OCI-M1 (cell line): ENCODE measurements at places on chromosomes 4 and X.

- DNase-seq, result peak; percentile 96
Observed at GRCh38 chr4:146522098-146522868, 543 bp upstream of the SLC10A7 start.

DNA sequence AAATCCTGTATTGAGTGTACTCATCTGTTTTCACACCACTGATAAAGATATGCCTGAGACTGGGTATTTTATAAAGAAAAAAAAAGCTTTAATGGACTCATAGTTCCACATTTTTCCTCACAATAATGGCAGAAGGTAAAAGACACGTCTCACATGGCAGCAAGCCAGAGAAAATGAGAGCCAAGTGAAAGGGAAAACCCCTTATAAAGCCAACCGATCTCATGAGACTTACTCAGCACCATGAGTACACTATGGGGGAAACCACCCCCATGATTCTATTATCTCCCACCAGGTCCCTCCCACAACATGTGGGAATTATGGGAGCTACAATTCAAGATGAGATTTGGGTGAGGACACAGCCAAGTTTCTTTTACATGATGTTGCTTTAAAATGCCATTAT, 171.9 kb downstream of the GALNTL6 start:
- peak; percentile 18 for DNase-seq

DNA sequence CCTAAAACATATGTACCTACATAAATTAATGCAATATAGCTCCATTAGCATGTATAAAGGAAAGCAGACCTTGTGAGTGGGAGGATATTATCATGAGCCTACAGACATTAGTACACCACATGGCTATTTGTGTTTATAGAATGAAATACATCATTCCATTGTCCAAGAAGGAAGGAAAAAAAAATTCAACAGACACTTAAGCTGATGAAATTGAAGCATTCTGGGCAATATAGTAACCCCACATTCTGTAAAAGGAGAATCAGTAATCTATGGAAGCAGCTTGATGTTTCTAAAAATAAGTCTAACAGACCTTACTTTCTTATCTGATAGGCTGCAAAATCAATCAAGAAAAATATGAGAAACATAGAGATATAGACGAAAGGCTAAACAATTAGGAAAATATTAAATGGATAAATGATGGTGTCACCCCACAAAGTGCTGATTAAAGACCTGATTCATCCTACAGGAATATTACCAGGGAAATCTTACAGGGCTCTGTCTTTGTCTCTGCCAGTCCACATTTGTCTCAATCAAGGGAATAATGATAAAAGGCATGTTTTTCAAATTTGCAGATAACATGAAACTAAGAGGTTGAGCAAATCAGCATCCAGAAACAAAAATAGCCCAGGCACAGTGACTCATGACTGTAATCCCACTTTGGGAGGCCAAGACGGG, 76.8 kb downstream of the COMMD8 start:
- peak; percentile 38 for DNase-seq

GRCh38 chr4:114866901-114867670, 246.3 kb downstream of the NDST4 start:
- peak; percentile 36 for DNase-seq

- no peak for DNase-seq
Observed at GRCh38 chr4:32684160-32684559, 1964.0 kb downstream of the PCDH7 start.

DNA sequence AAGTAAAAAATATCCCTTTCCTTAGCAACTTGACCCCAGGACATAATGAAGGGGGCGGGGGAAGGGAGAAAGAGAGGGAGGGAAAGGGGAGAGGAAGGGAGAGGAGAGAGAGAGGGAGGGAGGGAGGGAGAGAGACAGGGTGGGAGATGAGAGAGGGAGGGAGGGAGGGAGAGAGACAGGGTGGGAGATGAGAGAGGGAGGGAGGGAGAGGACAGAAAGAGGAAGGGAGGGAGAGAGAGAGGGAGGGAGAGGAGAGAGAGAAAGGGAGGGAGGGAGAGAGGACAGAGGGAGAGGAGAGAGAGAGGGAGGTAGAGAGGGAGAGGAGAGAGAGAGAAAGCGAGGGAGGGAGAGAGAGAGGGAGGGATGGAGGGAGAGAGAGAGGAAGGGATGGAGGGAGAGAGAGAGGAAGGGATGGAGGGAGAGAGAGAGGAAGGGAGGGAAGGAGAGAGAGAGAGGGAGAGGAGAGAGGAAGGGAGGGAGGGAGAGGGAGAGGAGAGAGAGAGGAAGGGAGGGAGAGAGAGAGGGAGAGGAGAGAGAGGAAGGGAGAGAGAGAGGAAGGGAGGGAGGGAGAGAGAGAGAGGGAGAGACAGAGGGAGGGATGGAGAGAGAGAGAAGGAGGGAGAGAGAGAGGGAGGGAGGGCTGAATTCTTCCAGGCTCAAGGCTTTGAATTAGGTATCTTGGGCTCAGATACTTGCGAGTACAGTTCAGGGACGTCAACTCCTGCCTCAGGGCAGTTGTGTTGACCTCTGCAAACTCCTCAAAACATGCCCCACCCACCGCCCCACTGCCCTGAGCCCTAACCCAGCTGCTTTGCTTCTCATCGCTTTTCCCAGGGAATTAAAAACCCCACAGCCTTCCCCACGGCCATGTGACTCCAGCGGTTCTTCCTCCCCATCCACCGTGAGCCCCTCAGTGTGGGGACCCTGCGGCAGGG, 40.0 kb upstream of the ADRA2C start:
- DNase-seq, result no peak

GRCh38 chr4:156362581-156362980, 408.9 kb upstream of the CTSO start:
- no peak for DNase-seq

GRCh38 chr4:1759170-1759817, 33.8 kb upstream of the FGFR3 start:
- DNase-seq, result no peak

- no peak for DNase-seq
Observed at GRCh38 chr4:171847751-171848150, 34.5 kb downstream of the GALNTL6 start.

DNA sequence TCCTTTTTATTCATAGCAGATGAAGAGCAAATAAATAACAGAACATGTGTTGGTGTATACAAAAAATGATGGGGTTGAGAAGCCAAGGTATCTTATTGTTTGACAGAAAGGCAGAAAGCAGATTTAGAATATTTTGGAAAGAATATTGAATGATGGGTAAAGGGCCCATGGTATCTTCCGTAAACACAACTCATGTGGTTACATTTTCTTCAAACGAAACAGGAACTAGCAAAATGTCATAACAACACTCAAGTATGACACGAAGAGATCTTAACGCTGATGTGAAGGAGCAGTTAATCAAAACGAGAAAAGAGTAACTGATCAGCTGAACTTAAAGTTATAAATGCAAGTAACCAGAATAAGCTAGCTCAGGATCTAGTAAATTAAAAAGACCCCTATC, 195.7 kb upstream of the GK2 start:
- peak; percentile 88 for DNase-seq

GRCh38 chr4:139647184-139647583, 18.4 kb upstream of the MGST2 start:
- DNase-seq, result no peak

DNA sequence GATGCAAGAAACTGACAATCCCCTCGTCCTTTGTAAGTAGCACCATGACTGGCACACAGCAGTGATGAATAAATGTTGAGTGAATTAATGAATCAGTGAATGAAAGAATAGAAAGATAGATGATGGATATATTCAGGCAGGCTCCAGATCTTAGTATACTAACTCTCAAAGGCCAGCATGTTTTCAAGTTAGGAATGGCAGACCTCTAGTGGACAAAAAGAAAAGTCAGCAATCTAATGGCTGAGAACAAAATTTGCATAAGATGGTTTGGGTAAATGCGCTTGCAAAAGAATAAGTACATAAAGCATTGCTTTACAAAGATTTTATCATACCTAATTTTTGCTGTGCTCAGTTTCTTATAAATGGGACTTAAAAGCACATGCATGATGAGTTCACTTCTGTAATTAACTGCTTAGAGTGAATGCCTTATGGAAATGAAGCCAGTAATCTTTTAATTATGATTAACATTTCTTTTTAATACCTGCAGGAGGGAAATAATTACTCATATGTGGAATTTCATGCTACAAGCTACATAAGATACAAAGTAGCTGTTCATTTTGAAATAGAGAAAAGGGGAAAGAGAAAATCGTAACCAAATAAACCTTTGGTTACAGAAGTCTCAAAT, 126.9 kb upstream of the GPRIN3 start:
- peak; percentile 63 for DNase-seq

GRCh38 chr4:17515445-17516407, 761 bp downstream of the CLRN2 start:
- DNase-seq, result no peak

- no peak for DNase-seq
Observed at GRCh38 chr4:75729836-75730235, 5.5 kb downstream of the USO1 start.

- DNase-seq, result no peak
Observed at GRCh38 chrX:101411984-101412383, 4.0 kb downstream of the HNRNPH2 start.

DNA sequence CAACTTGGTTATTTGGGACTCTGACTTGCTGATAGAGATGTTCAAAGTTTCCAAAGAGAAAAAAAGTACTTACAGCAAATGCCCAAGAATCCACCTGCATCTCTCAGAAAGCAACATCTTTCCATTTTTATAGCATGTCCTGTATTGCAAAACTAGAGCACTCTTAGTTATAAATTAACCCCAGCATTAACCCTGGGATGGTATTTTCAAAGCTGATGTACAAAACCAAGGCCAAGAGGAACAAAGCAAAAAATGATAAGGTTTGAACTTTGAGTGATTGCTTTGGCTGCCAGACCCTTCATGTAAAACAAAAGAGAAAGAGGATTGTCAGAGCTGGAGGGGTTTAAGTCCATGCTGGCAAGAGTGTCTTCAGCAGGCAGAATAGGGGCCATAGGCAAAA, at the start of gene SERPINA7:
TSS of gene SERPINA7 (minus strand) at position 103 of the 400 bp plus-strand sequence. CDS start 1,669 bp downstream, outside the sequence.
- DNase-seq, result no peak

GRCh38 chr4:69764311-69764710, 3.9 kb upstream of the SULT1B1 start:
- no peak for DNase-seq
